ENCODE measurements at places on chromosomes 6 and 20. TPM values are rescaled to one million over a fixed set of nuclear protein-coding genes. Genes with fewer than 3 reads are reported as not detected.
A peak's percentile ranks its signal among the peaks of the same experiment; 100 is the strongest.

DNA sequence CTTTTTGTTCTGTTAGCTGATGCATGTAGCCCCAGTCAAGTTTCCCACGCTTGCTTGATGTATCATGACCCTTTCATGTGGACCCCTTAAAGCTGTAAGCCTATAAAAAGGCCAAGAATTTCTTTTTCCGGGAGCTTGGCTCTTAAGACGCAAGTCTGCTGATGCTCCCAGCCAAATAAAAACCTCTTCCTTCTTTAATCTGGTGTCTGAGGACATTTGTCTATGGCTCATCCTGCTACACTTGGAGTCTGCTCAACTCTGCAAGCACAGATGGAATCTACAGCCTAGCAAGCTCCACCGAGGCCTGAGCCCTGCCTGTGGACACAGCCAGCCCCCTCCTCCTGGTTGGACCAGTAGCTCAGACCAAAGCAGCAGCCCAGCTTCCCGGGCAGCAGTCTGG, 3.4 kb downstream of the CST2 start:
- DNase-seq = peak; percentile 63
- H3K27ac ChIP-seq = no peak overlapping the region
- no peaks in the 10 kb centered on the region for H3K27me3 ChIP-seq
- H3K4me3 ChIP-seq = no peak overlapping the region
- H3K4me1 ChIP-seq = no peaks in the 10 kb centered on the region

DNA sequence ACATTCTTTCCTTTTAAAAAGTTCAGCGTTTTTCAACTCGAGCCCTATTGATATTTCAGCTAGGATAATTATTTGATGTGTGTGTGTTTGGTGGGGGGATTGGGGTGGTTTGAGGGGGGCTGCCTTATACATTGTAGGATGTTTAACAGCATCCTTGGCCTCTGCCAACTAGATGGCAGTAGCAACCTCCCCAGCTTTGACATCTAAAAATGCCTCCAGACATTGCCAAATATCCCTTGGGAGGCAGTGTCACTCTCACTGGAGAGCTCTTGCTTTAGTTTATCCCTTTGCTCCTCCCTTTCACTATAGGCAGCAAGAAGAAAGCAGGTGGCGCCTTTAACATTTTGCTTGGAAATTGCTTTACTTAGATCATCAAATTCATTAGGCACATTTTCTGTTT, 14.6 kb upstream of the TP53TG5 start:
- H3K4me3 ChIP-seq = no peak overlapping the region
- H3K27ac ChIP-seq = no peak overlapping the region
- no peaks in the 10 kb centered on the region for H3K4me1 ChIP-seq
- peaks cover 9% of the 10 kb centered on the region for H3K36me3 ChIP-seq
- DNase-seq = no peak

DNA sequence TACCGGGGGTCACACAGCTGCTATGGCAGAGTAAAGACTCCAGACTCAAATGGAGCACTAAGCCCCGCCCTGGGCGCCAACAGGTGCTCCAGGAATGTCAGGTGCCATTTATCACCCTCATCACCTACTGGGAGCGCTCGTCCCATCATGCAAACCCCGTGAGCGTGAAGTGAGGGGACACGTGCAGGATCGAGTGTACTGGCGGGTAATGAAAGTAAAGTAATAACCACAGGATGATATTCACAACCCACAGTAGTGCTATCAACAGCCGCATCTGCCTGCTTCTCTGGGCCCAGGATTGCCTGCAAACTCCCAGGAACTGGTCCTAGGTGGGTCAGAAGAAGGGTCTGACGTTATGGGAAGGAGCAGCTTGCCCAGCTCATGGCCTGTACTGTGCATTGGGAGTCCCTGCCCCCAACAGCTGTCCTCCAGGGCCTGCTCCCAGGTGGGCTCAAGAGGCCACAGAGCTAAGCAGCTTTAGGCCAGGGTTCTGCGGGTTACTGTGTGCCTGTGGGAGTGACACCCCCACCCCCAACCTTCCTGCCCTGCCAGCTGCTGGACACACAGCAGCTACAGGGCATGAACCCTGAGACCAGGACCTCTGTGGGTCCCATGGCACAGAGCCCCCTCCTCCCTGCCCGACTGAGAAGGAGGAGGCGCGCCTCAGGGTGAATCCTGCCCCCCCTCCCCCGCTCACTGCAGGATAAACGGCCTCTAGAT, 120.5 kb upstream of the SULF2 start:
- no peaks in the 10 kb centered on the region for H3K36me3 ChIP-seq
- H3K27ac ChIP-seq = no peak overlapping the region
- H3K27me3 ChIP-seq = peaks cover 34% of the 10 kb centered on the region
- no peaks in the 10 kb centered on the region for H3K4me1 ChIP-seq

DNA sequence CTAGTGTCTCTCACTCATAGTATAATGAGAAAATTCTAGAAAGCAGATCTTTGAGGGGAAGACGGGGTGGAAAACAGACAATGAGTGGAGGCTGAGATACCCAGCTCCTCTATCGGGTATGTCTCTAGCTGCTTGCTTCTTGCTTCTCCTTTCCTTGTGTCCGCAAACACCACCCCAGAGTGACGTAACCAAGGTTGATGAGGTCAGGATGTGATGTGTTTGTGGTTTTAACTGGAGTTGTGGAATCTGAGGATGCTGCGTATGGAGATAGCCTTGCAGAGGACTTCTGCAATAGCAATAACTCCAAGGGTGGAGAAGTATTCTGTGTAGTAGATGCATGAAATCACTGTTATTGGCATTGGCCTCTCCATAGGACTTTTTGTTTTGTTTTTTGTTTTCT, 132.7 kb upstream of the IFNGR1 start:
- no peaks in the 10 kb centered on the region for H3K27me3 ChIP-seq
- no peak overlapping the region for H3K27ac ChIP-seq
- no peak for DNase-seq
- H3K4me3 ChIP-seq = no peak overlapping the region
- peaks cover 4% of the 10 kb centered on the region for H3K4me1 ChIP-seq

GRCh38 chr20:17859002-17859615, 109.5 kb downstream of the SNX5 start:
- H3K27ac ChIP-seq = no peak overlapping the region
- peaks cover 25% of the 10 kb centered on the region for H3K4me1 ChIP-seq
- no peaks in the 10 kb centered on the region for H3K27me3 ChIP-seq
- DNase-seq = no peak
- H3K36me3 ChIP-seq = no peaks in the 10 kb centered on the region
- H3K4me3 ChIP-seq = no peak overlapping the region

GRCh38 chr6:130547723-130548122, 181.9 kb downstream of the TMEM200A start:
- H3K36me3 ChIP-seq = no peaks in the 10 kb centered on the region
- H3K4me3 ChIP-seq = no peak overlapping the region
- no peak overlapping the region for H3K27ac ChIP-seq
- no peaks in the 10 kb centered on the region for H3K4me1 ChIP-seq
- DNase-seq = no peak
- H3K27me3 ChIP-seq = no peaks in the 10 kb centered on the region

GRCh38 chr6:41135062-41135832, 18.9 kb downstream of the TREML1 start:
- no peak for DNase-seq

RAB32 gene
- 4.6 TPM for total RNA-seq

SRMS gene
- not detected for total RNA-seq

KCNK15 gene
- total RNA-seq = not detected

C6orf89 gene
- total RNA-seq = 14.6 TPM

CNR1 gene
- total RNA-seq = 4.0 TPM

PGM3 gene
- 0.58 TPM for total RNA-seq

PACRG gene
- not detected for total RNA-seq
